Fibroblast of mammary gland (primary cell): ENCODE measurements at places on chromosomes 5 and 9.

DNA sequence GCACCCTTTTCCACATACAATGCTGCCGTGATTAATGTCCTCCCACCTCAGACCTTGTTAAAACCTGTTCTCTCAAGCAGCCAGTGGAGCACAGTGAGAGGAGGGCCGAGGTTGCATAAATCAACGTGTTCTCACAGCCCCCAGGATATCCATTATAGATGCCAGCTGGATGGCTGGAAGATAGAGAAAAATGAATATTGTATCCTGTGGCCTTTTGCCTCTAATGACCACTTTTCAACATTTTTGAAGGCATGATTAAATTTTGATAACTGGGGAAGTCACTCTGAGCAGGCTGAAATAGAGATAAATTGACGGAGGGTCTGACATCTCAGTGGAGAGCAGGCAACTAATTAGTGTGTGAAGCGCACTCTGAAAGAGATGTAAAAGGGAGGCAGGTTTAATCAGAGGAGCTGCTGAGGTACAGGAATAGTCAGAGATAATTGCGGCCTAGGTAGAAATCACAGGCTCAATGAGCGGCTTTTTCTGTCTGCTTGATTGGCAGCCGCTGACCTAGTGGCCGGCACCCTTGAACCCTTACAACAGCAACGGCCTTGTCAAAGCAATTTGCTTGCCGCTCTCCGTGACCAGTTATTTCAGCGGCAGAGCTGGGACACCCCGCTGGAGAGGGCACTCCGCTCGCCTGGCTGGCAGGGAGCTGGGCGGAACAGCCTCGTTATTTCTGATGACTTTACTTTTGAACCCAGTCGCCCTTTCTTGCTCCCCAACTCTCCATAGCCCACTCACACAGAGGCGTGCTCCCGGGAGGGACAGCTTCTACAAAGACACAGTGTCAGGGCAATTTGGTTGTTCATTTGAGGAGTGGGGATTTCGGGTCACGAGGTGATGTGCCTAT lies 560.7 kb downstream of the PSAT1 start:
- no peak for DNase-seq

DNA sequence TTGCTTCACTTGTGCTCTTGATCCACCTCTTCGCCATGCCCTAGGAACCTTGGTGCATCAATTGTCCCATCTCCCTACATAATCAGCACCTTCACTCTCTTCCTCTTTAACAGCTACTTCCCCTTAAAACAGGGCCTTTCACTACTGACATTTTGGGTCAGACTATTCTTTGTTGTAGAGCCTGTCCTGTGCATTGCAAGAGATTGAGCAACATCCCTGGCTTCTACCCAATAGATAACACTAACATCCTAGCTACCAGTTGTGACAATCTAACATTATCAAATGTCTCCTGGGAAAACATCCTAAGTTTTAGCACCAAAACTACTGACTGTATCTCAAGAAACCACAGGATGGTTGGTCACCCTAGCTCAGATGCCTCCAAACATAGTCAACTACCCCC lies 854.3 kb upstream of the DMAC1 start:
- DNase-seq: no peak

DNA sequence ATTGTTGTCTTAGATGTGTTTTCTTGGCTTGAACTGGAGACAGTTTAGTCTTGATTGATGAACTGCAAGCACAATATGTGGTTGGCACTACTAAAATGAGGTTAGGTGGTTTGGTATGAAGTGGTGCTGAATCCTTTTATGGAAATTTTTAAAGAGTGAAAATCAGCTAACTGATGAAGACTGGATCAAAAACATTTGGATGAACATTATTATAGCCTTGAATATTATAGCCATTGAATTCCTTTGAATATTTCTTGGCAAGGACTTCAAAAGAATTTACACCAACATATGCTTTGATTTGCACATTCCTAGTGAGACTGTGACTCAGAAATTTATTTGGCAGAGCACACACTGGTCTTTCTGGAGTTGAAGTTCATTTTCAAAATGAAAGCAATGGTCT lies 318.3 kb downstream of the CHSY3 start:
- DNase-seq: peak; percentile 61

DNA sequence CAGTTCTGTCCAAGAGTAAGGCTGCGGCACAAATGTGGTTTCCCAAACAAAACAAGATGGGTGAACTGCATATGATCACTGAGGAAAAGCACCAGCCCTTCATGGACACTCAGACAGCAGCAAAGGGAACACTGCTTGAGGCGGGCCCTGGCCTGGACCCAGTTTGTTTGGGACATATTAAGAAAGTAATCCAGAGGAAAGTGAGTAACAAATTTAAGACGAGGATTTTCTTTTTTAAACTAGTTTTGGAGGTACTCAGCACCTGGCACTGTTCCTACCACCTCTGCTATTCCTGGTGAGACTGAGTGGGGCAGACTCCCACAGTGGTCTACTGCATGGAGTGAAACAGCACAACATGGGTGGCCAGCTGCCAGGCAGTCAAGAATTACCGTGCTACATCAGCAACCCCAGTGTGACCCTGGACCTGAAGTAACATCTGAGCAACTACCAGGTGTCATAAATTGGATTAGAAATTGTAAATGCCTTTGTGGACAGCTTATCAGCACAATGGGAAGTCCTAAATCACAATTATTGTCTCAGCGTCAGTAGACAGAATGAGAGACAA lies 28.5 kb downstream of the P4HA2 start:
- no peak for DNase-seq

- DNase-seq: no peak
These were observed 227.8 kb downstream of the MELK start for GRCh38 chr9:36800455-36800854.

DNA sequence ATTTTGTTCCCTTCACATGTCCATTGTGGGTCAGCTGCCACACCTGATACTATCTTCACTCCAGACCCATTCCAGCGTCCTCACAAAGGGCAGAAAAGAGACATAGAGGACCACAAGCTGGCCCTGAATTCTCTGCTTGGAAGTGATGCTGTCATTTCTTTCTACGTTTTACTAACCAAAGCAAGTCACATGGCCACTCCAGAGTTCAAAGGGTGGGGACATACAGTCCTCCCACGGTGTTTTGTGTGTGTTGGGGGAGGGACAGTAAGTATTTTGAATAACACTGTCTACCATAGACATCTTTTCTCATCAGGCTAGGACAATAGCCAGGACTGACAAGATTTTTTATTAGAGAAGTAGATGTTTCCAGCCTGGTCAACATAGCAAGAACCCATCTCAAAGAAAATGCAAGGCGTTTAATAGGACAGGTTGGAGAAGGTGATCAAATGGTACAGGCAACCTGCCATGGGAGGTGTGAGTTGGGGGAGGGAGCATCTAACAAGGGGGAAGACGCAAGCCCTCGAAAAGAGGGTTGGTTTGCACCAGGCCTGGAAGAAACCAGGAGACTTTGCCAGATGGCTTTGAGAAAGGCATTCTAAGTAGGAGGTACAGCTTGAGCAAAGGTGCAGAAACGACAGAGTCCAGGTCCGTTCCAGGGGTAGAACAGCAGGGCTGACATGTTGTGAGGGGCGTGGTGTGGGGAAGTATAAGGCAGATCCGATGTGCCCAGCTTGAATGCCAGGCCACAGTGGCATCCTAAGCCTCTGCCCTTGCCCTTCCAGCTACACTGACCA lies 11.3 kb upstream of the GLIPR2 start:
- DNase-seq: no peak

DNA sequence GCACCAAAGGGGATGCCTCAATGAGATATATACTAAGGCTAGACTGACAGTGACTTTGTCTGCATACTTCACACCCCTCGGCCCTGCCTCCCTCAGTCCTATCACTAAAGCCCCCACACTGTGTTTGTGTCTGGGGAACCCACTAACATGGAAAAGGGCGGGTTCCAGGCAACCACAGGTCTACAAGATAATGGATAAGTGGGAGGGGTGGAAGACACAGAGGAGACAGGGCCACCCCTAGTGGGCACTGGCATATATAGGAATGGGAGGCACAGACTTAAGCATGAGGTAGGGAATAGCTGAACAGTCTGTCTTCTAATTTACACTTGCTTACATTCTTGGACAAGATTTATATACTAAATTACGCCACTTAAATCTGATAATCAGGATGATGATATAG lies 74.0 kb downstream of the SLIT3 start:
- DNase-seq: no peak

GRCh38 chr5:98365126-98365525 lies 408.3 kb upstream of the RGMB start:
- DNase-seq: no peak

DNA sequence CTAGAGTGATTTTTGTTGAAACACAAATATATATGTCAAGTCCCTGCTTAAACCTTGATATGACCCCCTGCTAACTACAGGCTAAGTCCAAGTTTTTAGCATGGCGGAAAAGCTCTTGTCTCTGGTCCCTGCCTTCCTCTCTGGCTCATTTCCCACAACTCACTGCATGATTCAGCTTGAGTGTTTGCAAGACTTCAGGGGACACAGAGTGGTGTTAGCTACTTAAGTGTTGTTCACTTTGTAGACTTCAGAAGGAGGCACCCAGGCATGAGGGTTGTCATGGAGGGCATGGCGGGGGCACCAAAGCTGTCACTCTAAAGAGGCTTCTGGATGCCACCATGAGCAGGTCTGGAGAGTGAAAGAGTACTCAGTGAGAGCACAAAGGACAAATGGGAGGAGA lies 362.4 kb upstream of the ACTBL2 start:
- no peak for DNase-seq

DNA sequence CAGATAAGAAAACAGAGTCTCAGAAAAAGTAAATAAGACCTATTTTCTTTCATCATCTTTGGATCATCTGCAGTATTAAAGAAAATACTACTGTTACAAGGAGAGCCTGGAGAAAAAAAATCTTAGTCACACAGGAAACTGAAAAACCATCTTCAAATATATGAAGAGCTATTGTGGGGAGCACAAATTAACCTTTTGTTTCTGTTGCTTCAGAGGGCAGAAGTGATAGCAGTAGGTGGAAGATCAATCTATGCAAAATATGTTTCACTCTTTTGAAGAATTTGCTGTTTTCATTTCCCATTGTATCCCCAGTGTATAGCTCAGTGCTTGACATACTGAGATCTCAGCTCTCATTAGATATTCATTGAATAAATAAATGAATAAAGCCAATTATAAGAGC lies 13.1 kb upstream of the CEMIP2 start:
- no peak for DNase-seq

DNA sequence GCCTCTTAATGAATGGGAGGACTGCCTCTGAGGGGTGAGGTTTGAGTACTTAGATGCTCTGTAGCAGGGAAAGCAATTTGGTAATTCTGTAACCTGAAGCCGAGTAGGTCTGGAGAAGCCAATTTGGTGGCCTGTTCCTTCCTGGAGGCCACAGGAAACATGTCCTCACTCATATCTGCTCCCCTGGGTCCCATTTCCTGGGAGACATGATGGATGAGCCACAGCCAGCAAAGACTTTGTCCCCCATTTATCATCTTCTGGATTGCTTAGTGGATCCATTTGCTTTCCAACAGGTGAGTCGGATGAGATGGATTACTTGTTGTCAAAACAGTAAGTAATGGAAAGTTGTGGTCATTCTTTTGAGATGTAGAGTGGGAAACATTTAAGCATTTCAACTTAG lies 99.8 kb upstream of the KLF9 start:
- DNase-seq: no peak

GRCh38 chr9:76200745-76201144 lies 193.5 kb downstream of the RFK start:
- DNase-seq: no peak

GRCh38 chr9:136095070-136096058 lies at the start of gene NACC2:
Gene NACC2 (minus strand): TSS chr9:136095289. CDS start chr9:136050521, 44,768 bp downstream.
- DNase-seq: peak; percentile 53

- DNase-seq: peak; percentile 39
These were observed 89.0 kb downstream of the RFX3 start for GRCh38 chr9:3436629-3437420.

GRCh38 chr9:95506678-95507463 lies 9.9 kb downstream of the PTCH1 start:
- DNase-seq: peak; percentile 55

GRCh38 chr5:113343343-113343742 lies 91.4 kb downstream of the TSSK1B start:
- DNase-seq: no peak

DNA sequence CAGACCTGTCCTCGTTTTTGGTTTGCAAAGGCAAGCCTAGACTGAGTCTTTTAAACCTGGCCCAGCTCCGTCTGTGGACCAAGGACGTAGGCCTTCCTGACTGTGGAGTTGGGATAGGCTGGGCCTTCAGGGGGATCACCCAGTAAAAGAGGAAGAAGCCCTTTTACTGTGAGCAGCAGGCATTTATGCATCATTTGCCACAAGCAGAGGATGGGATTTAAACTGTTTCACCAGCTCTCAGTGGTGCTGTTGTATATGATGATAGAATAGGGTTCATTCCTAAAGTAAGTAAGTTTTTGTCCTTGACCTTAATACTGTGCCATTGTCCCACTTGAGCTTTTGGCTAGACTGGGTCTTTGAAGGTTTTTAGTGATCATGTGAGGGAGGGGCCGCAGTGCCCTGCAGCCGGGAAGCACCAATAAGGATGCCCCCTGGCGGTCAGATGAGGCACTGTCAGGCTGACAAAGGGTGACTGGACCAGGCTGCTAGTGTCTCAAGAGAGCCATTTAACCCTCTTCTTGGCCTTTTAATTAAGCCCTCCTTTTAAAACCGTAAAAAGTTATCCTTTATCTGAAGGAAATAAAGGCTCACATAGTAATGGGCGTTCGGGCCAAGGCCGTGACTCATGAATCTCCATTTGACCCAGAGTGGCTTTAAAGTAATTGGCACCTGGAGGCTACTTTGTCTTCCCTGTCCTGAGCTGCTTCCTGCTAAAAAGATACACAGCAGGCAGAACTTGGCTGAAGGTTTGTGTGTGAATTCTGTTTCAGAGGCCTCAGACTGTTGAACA lies 74.0 kb downstream of the UBAP1 start:
- peak; percentile 69 for DNase-seq

- DNase-seq: no peak
These were observed 271.5 kb downstream of the CDK5RAP2 start for GRCh38 chr9:120308495-120308894.

DNA sequence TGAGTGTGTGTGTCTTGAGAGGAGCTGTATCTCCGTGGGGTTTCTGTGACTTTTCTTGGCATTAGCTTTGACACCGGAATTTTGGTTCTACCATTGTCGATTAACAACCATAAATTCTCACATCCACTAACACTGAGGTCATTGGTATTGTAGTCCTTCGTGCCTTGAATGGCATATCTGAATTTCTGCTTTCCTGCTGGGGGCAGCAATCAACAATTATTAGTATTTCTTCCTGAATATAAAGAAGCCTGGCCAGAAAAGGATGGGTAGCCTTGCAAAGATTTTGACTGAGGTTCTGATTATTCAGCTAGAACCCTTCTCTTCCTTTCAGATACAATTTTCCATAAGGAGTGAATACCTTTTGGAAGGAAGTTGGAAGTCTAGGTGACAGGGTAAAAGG lies 33.5 kb upstream of the SHOC1 start:
- DNase-seq: peak; percentile 55

GRCh38 chr5:166625210-166625865 lies 1666.1 kb upstream of the WWC1 start:
- peak; percentile 11 for DNase-seq

- no peak for DNase-seq
These were observed 41.5 kb upstream of the RXRA start for GRCh38 chr9:134284741-134285140.

GRCh38 chr9:1071730-1072129 lies 21.6 kb downstream of the DMRT2 start:
- no peak for DNase-seq
